Fibroblast of the aortic adventitia (primary cell): ENCODE measurements at places on chromosomes 16 and 17. TPM values are rescaled to one million over a fixed set of nuclear protein-coding genes. Genes with fewer than 3 reads are reported as not detected.

DNA sequence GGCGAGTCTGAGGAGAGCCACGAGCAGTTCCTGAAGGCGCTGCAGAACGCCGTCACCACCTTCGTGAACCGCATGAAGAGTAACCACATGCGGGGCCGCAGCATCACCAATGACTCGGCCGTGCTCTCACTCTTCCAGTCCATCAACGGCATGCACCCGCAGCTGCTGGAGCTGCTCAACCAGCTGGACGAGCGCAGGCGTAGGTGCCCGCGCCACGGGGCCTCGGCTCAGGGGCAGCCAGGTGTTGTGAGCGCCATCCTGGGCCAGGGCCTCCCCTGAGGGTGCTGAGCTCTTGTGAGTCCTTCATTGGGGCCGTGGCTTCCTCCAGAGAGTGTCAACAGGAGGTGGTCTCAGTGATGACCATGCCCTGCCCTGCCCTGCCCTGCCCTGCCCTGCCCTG, 7.4 kb upstream of the MRPL12 start:
- DNase-seq, result no peak

DNA sequence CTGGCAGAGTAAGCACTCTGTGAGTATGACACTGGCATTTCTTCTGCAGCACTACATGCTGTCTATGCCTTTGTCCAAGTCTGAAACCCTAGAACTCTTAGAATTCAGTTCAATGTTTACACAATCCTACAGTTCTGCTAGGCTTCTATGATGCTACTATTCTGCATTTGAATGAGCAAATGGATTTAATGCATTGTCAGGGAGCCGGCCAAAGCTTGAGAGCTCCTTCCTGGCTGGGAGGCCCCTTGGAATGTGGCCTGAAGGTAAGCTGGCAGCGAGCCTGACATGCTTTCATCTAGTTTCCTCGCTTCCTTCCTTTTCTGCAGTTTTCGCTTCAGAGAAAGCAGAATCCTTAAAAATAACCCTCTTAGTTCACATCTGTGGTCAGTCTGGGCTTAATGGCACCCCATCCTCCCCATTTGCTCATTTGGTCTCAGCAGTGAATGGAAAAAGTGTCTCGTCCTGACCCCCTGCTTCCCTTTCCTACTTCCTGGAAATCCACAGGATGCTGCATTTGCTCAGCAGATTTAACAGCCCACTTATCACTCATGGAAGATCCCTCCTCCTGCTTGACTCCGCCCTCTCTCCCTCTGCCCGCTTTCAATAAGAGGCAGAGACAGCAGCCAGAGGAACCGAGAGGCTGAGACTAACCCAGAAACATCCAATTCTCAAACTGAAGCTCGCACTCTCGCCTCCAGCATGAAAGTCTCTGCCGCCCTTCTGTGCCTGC, at the start of gene CCL2:
Gene CCL2, plus strand, starts transcription at position 635 of the 730 bp plus-strand sequence. Its CDS starts 65 bp downstream, at position 700.
- peak; percentile 90 for DNase-seq

- peak; percentile 78 for DNase-seq
These were observed 181.9 kb downstream of the SPECC1 start for GRCh38 chr17:20191056-20191455.

HBQ1 gene
- 0.63 TPM in 1 of 2 replicates, not detected in the other for total RNA-seq

MAF gene
- total RNA-seq, result 24.1 and 38.5 TPM in 2 replicates

GRCh38 chr17:55751720-55752250, 934 bp downstream of the PCTP start:
- peak; percentile 5 for DNase-seq

DNA sequence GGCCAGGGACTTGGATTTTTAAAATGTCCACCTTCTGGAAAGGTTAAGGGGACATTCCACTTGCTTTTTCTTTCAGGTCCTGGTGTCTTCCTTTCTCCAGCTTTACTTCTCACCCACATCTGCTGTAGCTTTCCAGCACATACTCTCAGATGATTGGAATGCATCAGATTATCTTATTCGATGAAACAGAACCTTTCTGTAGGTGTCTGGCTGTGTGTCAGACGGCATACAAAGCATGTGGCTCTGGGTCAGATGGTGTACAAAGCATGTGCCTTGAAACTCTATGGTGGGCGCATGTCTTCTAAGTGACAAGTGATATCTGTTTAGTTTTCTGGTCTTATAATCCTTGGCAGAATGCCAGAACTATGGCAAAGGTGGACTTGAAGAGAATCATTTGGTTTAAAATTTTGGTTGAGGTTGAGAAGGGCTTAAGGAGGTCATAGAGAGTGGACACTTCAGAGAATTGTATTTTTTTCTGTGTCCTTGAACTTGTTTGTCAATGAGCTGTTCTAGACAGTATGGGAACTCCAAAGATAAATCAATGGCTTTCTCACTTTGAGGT, 125.3 kb downstream of the FTO start:
- peak; percentile 21 for DNase-seq

- no peak for DNase-seq
These were observed 615.7 kb upstream of the SALL1 start for GRCh38 chr16:51766739-51767138.

AIPL1 gene
- 0.09 TPM in 1 of 2 replicates, not detected in the other for total RNA-seq

DNA sequence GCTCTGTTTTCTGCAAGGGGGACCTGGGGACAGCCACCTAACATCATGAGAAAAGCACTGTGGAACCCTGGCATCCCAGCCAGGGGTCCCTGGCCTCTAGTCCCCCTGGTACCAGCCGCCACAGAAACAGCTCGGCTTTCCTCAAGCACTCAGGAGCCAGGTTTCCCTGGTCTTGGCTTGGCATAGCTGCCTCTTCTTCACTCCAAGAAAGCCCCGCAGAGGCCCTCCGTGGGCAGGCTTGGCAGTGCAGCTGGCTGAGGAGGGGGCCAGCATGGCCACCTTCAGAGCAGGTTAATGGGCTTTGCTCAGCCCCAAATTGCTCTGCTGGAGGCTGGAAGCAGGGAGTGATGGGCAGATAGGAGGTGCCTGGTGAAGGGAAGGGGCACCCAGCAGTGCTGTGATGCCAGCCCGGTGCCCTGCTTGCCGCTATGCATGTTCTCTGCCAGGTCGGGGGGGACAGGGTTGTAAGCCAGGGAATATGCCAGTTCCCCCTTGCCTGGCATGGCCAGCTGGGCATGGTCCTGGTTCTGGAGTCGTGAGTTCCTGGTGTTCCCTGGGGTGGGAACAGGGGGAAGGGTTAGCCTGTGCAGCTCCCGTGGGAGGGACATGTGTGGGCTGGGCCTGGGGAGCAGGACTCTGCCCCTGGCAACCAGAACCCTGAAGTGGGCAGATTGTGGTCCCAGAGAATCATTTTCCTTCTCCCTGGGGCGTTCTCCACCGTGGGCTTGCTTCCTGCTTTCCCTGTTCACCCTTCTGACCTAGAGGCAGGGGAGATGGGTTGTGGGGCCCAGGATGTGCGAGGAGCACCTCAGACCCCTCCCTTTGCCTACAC, 3.2 kb downstream of the ANKRD13B start:
- no peak for DNase-seq

SPATA32 gene
- total RNA-seq, result not detected in 2 replicates

CCP110 gene
- 6.5 and 23.3 TPM in 2 replicates for total RNA-seq

PSME3 gene
- total RNA-seq, result 86.3 and 101 TPM in 2 replicates

- no peak for DNase-seq
These were observed 76.5 kb downstream of the TIMM22 start for GRCh38 chr17:1073241-1073962.

DNA sequence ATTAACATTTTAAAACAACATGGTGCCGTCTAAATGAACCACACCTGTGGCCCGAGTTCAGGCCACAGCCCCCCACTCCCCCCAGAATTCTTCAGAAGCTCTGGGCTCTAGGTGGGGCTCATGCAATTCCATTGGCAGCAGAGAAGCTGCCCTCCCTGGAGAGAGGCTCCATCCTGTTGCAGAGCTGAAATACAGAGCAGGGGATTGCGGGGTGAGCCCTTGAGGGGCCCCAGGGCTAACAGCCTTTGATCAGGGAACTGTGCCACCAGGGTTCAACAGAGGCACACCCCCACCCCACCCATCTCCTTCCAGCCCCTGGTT, 69.3 kb downstream of the ABR start:
- no peak for DNase-seq

DNA sequence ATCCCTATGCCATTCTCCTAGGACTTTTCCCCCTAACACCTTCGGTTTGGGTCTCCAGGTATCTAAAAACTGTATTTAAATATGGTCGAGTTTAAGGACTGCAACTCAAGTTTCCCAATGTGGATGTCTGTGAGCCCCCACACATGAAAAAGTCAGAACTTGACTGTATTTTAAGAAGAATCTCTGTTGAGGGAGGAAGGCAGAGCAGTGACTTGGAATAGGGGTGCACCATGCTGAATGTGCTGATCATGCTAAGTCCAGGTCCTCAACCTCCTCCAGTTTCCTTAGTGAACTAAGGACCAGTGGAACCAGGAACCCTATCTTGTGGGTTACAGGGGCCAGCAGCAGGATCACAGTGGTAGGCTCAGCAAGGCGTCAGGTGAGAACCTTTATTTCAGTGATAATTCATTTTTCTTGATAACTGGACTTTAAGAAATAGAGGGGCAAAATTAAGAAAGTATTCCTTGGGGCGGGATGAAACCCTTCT, 19.5 kb downstream of the GRB7 start:
- no peak for DNase-seq

DNA sequence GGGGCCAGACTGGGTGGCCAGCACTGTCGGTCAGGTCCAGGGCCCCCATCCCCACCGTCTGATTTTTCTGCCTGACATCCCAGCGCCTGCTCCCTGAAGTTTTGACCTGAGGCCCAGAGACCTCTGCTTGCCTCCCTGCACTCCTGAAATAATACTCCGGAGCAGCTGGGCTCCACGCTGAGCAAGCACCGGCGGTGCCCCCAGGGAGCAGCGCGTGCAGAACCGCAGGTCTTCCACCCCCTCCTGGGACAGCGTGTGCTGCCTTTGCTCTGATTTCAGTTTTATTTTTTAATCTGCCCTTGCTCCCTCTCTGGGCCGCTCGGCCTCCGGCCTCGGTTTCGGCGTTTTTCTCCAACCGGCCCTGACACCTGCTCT, 132.4 kb upstream of the GSE1 start:
- DNase-seq, result no peak

DNA sequence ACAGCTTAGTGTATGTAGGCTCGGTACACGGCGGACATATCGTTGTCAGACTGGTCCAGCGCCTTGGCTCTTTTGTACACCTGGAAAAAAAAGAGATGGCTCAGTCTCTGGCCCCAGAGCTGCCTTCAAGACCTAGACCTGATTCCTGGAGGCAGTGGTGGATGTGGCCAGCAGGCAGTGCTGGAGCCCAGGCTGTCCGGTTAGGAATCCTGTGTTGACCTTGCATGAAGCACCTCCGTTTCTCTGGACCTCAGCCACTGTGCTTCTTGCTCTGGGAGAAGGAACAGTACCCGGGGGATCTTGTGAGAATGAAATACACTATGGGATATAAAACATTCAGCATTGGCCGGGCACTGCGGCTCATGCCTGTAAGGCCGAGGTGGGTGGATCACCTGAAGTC, 2.8 kb upstream of the ROGDI start:
- no peak for DNase-seq

ABCA3 gene
- total RNA-seq, result 1.8 and 2.4 TPM in 2 replicates

ABCA6 gene
- 192 and 340 TPM in 2 replicates for total RNA-seq

NPW gene
- 0.45 TPM in 1 of 2 replicates, not detected in the other for total RNA-seq

- no peak for DNase-seq
These were observed 603.8 kb upstream of the CA10 start for GRCh38 chr17:52762147-52762793.

- no peak for DNase-seq
These were observed 20.0 kb downstream of the TUBG1 start for GRCh38 chr17:42629411-42630009.

PPM1E gene
- 0.41 and 0.45 TPM in 2 replicates for total RNA-seq

DNA sequence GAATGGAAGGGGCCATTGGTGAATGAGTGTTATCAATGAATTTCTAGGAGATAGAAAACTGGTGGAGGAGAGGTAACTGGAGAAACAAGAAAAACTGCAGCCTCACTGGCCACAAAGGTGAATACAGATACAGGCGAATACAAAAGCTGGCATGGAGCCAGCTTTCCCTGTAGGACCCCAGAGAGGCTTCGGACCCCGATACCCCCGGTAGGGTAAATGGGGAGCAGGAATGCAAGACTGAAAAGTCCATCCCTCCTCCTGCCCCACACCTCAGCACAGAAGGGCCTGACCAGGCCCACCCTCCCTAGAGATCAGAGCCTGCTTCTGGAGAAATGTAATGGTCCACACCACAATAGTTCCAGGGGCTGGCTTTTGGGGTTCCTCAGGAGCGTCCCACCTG, 4.9 kb upstream of the MYLK3 start:
- DNase-seq, result no peak

PIRT gene
- not detected in 2 replicates for total RNA-seq

MTSS2 gene
- total RNA-seq, result 8.3 and 24.0 TPM in 2 replicates

DNA sequence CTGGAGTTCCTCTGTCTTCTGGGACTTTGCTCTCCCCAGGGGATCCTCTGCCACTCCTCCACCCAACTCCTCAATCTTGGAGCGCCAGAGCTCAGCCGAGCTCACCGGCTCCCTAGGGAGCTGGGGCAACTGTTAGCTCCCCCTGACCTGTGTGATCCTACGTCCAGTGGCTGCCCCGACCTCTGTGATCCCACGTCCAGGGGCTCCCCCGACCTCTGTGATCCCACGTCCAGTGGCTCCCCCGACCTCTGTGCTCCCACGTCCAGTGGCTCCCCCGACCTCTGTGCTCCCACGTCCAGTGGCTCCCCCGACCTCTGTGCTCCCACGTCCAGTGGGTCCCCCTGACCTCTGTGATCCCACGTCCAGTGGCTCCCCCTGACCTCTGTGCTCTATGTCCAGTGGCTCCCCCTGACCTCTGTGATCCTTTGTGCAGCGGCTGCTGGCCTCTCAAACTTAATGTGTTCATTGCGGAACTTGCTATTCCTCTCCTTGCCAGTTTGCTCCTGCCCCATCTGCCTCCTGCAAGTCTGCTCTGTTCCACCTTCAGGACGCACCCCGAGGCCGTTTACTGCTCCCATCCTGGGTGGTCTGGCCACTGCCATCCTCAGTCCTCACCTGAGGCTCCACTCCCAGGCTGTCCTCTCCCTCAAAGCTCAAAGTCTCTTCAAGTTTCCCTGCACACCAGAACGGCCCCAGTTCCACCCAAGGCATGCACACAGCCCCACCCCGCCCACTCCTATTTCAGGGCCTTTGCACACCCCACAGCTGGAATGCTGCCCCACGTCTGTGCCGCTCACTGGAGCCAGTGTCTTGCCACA, 2.8 kb downstream of the VPS9D1 start:
- no peak for DNase-seq

- no peak for DNase-seq
These were observed 667 bp downstream of the FSCN2 start for GRCh38 chr17:81528651-81529436.

DNA sequence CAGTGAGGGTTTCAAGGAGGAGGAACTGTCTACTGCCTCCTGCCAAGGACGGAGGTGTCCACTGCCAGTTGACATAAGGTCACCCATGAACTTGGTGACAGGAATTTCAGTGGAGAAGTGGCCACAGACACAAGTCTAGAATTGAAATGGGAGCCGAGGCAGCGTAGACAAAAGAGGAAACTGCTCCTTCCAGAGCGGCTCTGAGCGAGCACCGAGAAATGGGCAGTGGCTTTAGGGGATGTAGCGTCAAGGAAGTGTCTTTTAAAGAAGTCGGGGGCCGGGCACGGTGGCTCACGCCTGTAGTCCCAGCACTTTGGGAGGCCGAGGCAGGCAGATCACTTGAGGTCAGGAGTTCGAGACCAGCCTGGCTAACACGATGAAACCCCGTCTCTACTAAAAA, 3.1 kb upstream of the SERPINF1 start:
- no peak for DNase-seq

- peak; percentile 82 for DNase-seq
These were observed 6.3 kb downstream of the TBC1D16 start for GRCh38 chr17:80029258-80029974.
